ENCODE measurements at places on chromosomes 4 and X.

GRCh38 chr4:127505203-127505602 lies 127.6 kb upstream of the INTU start:
- DNase-seq, result no peak

DNA sequence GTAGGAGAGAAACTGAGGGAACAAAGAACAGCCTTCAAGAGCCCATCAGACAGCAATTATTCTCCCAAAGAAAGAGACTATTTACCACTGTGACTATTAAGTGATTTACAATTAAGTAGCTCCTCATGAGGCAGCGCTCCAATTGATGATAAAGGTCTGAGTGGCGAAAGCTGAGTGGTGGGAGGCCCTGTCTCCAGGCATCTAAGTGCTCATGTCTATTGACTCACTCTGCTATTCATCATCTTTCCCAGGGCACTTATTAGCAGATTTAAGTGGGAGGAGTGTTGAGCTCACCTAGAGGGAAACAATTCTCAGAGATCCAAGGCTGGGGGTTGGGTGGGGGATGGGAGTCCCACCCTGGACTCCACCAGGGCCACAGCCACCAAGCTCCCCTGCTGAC lies 23.3 kb downstream of the AMER1 start:
- no peak for DNase-seq

DNA sequence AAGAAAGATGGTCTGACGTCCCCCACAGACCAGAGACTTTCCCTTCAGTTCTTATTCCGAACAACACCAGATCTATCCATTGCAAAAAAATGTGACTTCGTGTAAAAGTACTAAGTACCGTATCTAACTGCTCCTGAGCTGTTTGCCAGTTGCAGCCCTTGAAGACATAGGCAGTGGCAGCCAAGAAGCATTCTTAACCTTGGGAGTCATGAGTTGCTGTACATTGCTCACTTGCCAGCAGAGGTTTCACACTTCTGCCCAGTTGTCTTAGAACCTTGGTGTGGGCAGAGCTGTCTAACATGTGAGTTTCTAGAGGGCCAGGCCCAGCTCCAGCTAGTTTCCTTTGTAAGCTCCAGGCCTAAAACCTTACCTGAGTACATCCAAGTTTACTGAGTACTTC lies 10.5 kb upstream of the CHRDL1 start:
- no peak for DNase-seq

DNA sequence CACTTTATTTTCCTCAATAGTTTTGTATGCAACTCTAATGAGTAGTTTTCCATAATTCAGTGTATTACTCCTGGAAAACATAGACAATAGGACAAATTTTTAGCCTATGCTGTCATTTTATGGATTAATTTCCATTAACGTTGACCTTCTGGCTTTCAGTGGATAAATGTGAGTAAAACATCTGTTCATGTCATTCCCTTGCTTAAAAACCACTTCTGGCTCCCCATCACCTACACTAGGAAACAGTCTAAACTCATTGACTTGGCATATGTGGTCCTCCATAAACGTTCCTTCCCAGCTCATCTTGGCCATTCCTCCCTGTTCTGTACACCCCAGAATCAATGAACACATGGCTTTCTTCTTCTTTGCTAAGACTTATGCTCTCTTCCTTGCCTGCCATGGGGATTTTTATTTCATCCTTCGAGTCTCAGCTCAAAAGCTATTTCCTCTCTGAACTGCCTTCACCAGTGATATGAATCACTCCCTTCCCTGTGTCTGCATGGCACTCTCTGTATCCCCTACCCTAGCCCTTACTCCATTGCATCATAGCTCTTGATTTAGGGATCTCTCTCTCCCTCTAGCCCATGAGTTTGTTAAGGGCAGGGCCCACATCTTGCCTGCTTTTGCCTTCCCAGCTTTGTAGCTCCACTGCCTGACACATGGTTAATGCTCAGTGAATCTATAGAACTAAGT lies 34.8 kb downstream of the DOCK11 start:
- no peak for DNase-seq

- no peak for DNase-seq
Observed at GRCh38 chr4:78560296-78560963, 8.9 kb downstream of the ANXA3 start.

- peak; percentile 9 for DNase-seq
Observed at GRCh38 chr4:77699731-77700210, 94.2 kb downstream of the CXCL13 start.

DNA sequence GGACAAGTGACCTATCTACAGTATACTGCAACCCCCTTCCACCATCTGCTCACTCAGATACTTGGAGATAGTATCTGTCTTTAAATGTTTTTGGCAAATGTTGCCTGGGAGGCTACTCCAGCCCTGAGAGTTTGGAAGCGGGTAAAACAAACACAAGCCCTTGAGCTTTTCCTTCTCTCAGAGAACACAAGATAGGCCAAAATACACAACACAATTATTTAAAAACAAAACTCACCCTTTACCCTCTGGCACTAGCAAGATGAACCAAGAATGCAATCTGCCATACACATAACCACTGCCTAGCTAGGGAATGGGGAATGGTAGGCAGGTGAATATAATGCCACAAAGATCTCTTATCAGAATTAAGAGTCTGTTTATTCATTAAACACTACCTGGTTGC lies 324.7 kb upstream of the FAM47C start:
- DNase-seq, result no peak

DNA sequence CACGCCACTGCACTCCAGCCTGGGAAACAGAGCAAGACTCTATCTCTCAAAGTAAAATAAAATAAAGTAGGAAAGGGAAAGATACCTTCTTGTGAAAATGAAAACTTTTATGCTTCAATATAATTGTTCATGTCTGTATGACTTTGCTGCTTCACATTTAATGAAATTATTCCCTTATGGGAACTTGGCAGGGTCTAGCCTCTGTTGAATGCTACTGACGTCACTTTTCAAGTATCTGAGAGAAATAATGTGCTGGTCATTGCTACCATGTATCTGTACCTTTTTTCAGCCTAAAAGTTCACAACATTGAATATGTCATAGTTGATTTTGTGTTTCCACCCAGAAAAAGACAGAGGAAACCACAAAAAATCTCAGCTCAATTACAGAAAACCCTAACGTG lies 65.2 kb downstream of the PRDM5 start:
- DNase-seq, result no peak

- DNase-seq, result no peak
Observed at GRCh38 chrX:153771415-153772315, 7.6 kb downstream of the PLXNB3 start.

DNA sequence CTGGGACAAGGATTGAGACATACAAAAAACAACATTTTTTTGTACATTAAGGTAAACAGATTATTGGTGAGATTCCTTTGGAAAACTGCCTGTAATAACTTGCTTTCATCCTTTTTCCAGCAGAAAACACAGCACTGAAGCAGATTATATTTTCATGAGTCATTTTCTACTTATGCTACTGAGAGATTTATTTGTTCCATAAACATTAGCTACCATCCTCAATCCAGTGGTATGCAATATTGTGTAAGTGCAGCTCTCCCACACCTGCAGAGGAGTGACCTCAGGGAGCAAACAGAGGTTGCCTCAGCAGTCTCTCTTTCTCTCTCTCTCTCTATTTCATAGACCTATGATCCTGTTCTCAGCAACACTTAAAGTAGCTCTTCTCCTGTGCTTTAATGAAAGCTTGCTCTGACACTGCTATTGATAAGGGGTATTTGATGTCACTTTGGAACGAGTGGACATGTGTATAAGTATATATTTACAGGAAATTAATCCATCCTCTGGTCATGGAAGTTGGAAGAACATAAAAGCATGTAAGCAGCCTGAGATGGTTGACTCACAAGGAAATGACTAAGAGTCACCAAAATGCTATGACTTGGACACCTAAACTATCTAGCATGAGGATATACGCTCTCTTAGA lies 163.7 kb upstream of the SPANXC start:
- DNase-seq, result no peak

Measured in OCI-LY7 (cell line).